Fibroblast of skin of right biceps (primary cell): ENCODE measurements at places on chromosomes 7 and 10.
A peak's percentile ranks its signal among the peaks of the same experiment; 100 is the strongest.

GRCh38 chr7:17462131-17462631, 163.7 kb downstream of the AHR start:
- peak; percentile 23 for DNase-seq

GRCh38 chr7:116230191-116231005, 20.1 kb downstream of the TES start:
- DNase-seq = no peak

GRCh38 chr10:115974351-115974750, 298.7 kb downstream of the GFRA1 start:
- no peak for DNase-seq

DNA sequence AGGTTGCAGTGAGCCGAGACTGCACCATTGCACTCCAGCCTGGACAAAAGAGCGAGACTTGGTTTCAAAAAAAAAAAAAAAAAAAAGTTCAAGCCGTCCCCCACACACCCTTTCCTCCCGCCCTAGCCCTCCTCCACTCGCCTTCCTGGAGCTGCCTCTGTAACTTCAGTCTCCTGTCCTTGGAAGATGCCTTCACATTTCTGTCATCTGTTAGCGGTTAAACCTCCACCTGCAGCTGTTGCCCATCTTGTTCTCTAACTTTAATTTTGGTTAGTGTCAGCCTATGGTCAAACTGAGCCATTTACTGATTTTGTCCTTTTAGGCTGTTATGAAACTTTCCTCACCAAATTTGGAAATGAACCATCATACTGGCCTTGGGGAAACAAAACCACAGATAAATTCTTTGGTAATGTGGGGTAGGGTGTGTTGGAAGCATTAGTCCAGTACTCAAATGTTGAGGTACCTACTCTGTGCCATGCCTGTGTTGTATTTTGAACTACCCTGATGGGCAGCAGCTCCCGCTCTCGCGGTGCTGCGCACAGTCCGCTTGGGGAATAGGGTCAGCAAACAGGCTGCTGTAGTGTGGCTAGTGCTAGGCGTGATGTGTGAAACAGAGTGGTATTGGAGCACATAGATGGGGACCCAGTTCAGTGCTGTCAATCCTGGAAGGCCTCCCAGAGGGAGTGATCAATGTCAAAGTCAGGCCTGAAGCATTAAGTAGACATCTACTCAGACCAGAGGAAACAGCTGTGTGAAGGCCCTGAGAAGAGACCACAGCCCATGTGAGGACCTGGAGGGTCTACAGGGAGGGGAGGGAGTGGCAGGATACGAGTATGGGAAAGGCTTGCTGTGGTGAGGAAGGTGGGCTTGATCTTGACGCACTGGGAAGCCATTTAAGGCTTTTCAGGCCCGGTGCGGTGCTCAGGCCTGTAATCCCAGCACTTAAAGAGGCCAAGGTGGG, 26.9 kb downstream of the SFXN4 start:
- DNase-seq = no peak

- DNase-seq = no peak
These were observed 163.2 kb downstream of the AVL9 start for GRCh38 chr7:32658467-32658869.

- DNase-seq = no peak
These were observed 207.7 kb upstream of the TEX47 start for GRCh38 chr7:89002981-89003956.
